ENCODE measurements at places on chromosomes 2 and 18. TPM values are rescaled to one million over a fixed set of nuclear protein-coding genes. Genes with fewer than 3 reads are reported as not detected.

DNA sequence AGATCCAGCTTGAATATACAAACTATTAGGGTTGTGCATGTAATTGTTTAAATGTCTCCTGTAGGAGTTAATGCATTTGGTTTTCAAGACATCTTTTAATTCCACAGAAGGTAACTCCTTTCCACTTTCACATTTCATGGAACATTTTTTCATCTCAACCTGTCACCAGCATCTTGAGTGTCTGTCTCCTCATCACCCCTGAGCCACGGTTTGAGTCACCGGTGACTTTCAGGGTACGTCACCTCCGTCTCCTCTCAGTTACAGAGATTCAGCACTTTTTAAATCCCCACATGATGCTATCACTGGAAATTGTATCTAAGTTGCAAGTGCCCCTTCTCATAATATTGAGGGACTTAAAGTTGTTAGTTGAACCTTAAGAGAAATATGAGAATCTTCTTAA lies 25.3 kb downstream of the GPR55 start:
- DNase-seq = no peak

DNA sequence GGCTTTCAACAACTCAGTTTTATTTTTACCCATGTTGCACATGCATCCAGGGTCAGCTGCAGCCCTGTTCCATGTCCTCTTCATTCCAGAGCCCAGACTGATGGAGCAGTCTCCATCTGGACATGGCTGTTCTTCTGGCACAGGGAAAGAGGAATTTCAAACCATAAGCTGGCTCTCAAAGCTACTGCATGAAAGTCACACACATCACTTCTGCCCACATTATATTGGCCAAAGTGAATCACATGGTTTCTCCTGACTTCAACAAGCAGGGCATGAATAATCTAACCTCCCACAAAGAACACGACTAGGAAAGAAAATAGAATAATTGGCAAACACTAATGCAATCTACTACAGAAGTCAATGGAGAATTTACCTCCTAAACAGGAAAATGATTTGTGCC lies 94.2 kb downstream of the FTCDNL1 start:
- peak; percentile 57 for DNase-seq

GRCh38 chr2:45541450-45541849 lies 69.6 kb downstream of the SRBD1 start:
- no peak for DNase-seq

DNA sequence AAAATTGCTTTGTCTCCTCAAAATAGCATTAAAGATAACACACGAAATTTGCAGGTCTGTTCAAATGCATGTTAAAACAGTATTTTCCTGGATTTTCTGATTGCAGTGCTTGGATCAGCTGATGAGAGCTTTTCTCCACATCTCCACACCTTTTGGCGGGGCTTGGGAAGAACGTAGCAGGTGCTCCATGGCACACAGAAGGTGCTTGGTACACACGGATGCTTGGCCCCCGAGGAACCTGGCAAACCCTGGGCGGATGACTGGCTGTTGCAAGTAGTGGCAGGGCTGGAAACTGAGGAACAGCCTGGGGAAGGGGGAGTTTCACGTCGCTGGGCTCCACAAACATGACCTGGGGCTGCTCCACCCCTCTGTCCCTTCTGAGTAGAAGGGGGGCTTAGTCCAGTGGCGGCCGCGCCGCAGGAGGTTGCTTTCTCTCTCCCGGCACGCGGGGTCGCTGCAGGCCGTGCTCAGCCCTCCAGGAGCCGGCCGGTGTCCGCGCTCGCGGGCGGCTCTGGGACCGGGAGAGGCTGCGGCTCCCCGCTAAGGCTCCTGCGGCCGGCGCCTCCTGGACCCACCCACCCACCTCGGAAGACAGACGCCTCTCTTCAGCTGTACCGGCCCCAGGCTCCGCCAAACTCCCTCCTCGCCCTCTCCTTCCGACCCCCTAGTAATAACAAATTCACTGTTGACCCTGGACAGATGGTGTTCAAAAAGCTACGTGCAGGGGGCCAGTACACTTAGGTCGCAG lies 69.3 kb downstream of the MARCO start:
- peak; percentile 30 for DNase-seq

DNA sequence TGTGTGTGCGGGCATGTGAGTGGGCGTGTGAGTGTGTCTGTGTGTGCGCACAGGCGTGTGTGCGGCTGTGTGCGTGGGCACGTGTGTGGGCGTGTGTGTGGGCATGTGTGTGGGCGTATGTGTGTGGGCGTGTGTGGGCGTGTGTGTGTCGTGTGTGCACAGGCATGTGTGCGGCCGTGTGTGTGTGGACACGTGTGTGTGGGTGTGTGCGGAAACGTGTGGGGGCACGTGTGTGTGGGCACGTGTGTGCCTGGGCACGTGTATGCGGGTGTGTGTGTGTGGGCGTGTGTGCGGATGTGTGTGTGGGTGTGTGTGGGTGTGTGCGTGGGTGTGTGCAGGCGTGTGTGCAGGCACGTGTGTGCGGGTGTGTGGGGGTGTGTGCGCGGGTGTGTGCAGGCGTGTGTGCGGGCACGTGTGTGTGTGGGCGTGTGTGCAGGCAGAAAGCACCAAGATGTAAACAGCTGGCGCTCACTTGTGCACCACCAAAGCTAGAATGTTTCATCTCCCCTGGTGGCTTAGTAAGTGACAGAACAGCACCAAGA lies 31.2 kb upstream of the ALKAL2 start:
- no peak for DNase-seq

GRCh38 chr2:177053716-177054115 lies 158.9 kb upstream of the HNRNPA3 start:
- peak; percentile 81 for DNase-seq

DNA sequence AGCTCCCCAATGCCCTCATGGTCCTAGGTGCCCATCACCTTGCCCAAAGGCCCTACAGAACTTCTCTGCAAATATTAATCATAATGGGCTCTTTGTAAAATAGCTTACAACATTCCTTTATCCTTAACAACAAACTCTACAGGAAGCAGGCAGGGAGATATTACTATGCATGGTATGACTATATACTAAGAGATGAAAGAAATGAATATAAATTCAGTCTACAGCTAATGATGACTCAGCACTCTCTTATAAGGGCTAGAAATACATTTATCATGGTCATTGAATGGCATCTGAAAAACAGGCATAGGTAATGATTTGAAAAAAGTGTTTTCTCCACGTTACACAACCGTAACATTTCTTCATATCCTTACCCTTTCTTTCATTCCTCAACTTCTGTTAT lies 254.8 kb upstream of the DSEL start:
- DNase-seq = no peak

DNA sequence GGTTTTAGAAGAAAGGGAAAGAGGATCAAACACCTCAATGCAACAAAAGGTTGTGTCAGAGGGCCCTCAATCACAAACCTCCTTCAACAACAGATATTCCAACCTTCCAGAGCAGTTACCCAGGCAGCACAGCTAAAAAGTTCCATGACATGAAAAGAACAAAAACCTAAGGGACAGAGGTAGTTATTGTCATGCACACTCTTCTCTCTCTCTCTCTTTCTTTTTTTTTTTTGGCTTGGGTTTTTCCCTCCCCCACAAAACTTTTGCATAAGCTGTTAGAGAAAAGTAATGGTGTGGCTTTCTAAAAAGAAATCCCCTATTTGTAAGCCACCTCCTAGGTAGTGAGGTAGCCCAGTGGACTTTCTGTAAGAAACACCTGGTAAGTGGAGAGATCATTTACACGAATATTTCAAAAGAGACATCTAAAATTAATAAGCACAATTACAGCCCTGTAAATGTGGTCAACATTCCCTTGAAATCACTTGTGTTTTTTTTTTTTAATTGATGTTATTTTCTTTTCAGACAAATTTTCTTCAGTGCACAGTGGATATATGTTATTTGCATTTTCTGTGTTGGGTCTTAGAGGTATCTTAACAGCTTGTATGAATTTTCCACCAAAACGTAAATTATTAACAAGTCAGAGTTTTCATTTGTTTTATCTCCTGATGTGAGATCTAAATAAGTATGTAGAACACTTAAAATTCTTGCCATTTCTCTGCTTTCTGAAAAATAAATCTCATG lies 48.4 kb downstream of the ZEB2 start:
- DNase-seq = no peak

DNA sequence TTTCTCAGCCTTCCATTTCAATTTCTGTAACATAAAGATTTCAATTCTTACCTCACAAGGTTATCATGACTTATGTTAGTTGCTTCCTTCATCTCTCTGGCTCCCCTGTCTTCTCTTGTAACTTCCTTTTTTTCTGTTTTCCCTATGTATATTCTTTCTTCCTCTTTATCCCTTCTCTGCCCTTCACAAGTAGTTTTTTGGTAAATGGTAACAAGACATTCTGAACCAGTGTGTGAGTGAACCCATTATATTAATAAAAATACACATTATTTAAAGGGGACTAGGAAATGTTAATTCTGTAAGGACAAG lies 8.4 kb downstream of the ACSL3 start:
- DNase-seq = no peak

- DNase-seq = no peak
These were observed 114.8 kb downstream of the RDH14 start for GRCh38 chr2:18445433-18446320.

DNA sequence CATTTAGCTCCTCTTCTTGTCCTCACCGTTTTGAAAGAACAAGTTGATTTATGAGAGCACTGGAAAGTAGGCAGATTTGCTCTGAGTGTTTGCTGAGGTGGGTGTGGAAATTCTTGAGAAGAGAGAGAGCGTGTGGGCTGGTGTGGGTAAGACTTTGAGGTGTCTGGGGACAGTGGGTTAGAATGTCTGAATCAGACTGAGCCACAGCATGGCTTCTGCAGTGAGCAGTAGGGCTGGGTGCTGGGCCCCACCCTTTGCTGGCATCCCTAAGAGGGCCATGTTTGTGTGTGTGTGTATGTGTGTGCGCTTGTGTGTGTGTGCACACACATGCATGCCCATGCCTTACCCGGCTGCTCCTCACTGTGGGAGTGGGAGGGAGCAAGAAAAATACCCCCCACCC lies 63.7 kb downstream of the COPS8 start:
- no peak for DNase-seq

DNA sequence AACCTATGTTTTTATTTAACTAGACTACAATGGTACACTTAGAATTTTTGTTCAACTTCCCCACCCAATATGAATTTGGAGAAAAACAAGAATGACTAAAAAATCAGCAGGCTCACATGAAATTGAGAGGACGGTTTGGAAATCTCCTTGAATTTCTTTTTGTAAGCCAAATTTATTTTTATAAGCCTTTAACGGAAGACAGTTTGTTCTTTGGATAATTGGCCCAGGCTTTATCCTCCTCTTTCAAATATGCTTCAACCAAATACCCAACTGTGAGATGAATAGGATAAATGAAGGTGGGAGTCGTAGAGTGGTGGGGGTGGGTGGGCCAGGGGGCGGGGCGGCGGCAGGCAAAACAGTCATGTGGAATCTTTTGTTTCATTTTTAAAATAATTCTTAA lies 60.6 kb downstream of the FMNL2 start:
- peak; percentile 60 for DNase-seq

DNA sequence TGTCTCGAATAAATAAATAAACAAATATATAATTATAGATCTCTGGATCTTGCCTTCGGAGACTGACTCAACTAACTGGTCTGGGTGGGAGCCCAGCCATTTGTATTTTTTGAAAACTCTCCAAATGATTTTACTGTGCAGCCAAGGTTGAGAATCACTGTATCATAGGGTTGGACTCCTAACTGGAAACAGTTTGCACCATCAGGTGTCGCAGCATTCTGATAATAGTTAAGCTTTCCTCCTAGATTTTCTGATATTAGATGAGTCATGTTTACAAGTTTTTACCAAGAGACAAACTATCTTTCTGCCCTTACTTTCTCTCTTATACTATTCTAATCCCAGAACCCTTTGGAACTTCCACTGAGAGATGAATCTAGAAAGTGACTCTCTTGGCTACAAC lies 16.8 kb downstream of the IL37 start:
- DNase-seq = no peak

DNA sequence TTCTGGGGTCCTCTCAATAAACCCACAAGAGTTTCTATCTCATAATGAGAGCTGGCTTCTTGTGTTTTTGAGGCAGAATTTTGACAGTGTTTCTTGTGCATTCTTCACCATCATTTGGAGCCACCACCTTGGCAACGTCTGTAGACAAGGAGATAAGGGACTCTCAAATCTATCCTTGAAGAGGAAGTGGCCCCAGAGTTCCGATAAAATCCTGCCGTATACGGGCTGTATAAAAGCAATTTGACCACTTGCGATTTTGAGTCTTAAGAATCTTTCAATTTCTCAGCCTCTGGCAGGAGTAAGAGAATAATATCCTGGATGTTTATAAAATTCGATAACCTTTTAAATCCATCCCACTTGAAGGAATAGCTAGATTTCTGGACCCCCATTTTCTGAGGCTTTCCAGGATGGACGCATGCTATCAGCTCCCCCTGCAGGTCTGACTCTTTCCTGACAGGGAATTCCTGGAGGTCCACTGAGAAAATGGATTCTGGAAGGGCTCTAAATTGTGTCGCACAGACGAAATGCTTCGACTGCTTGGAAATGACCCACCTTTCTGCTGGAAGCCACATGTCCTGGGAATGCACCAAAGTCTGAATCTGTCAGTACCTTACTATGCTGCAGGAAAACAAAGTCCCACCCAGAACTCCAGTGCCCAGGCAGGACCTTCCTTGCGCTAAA lies 54.1 kb downstream of the E2F6 start:
- DNase-seq = peak; percentile 70

DNA sequence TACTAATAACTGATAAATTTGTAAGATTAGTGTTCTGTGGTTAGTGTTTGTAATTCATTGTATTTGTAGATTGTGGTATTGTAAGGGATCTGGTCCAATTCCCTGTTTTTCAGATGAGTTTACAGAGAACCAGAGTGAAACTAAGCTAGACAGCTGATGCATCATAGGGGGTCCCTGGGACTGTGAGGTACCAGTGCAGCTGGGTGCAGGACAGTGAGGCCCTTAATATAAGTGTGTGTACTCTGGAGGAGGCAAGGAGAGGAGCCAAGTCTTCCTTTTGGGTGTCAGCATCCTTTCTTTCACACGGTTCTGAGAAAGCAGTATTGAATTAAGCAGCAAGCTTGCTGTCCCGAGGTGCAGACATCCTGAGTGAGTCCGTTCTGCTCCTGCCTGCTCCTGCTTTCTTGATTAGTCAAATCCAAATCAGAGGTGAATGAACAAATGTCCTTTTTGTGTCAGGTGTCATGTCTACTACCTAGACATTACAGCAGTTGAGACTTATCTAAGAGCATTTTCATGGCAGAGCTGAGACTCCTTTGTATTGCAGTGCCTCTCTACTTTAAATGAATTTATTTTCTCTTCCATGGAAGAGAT lies 194.9 kb downstream of the MCFD2 start:
- DNase-seq = no peak

- no peak for DNase-seq
These were observed 213.0 kb upstream of the HAAO start for GRCh38 chr2:43005245-43005974.

GRCh38 chr2:160200921-160201320 lies 849 bp upstream of the ITGB6 start:
- no peak for DNase-seq

AFF3 gene
- 3.5 TPM for polyA plus RNA-seq

CCDC102B gene
- 12.1 TPM for polyA plus RNA-seq

ACMSD gene
- polyA plus RNA-seq = 0.28 TPM

GPR155 gene
- 3.8 TPM for polyA plus RNA-seq

FRZB gene
- polyA plus RNA-seq = 5.6 TPM

C2orf78 gene
- polyA plus RNA-seq = not detected

SGPP2 gene
- polyA plus RNA-seq = 0.51 TPM

FEV gene
- polyA plus RNA-seq = not detected

OR6B2 gene
- not detected for polyA plus RNA-seq

RAPGEF4 gene
- 1.5 TPM for polyA plus RNA-seq

PPM1B gene
- polyA plus RNA-seq = 27.4 TPM

LRRC30 gene
- polyA plus RNA-seq = 5.8 TPM

FAP gene
- polyA plus RNA-seq = 87.9 TPM

CBLN2 gene
- 0.74 TPM for polyA plus RNA-seq

SERPINB2 gene
- 1.2 TPM for polyA plus RNA-seq

ZNF521 gene
- polyA plus RNA-seq = 46.1 TPM

AOX1 gene
- 1.2 TPM for polyA plus RNA-seq

NTSR2 gene
- not detected for polyA plus RNA-seq

IL36RN gene
- polyA plus RNA-seq = 5.0 TPM

TNFAIP6 gene
- 10.9 TPM for polyA plus RNA-seq
